Stimulated activated CD4-positive, alpha-beta T cell treated with anti-CD3 and anti-CD28 coated beads, TNF-alpha, amount 100 ng/mL, for 48 hours (primary cell): ENCODE measurements at places on chromosomes 3 and 15.

DNA sequence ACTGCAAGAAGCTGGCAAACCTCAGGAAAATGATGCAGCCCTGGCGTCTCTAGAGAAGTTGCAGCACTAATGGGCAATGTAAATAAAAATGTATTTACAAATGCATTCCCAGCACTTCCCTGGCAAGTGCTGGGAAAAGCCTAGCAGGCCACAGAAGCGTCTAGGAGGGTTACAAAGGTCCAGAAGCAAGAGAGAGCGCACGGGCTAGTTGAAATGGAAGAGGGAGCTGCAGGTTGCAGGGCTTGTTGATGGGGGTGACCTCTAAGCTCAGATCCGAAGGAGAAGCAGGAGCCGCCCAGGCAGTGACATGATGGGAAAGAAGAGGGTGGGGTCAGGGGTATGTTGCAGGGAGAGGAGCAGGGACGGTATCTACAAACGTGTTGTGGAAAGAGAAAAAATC lies 2.7 kb upstream of the KNL1 start:
- DNase-seq = no peak

DNA sequence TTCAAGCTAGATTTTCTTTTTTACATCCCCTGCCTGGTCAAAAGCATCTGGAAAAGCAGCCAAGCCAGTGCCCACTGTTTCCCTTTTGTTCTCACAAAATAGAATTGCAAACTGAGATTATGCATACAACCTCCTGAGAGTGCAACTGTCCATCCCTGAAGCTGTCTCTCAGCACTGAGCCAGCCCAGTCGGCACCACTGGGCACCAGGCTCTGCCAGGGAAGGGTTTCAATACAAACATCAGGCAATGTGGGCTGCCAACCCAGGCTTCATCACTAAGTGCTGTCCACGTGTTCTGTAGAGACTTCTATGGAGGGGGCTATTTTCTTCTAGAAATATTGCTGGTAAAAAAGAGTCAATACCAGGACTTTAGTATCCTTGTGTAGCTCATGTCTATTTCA lies 356.3 kb upstream of the TBL1XR1 start:
- DNase-seq = no peak

- DNase-seq = no peak
These were observed 23.5 kb downstream of the MAGEF1 start for GRCh38 chr3:184688251-184688881.

- no peak for DNase-seq
These were observed 47.5 kb downstream of the FOXL2 start for GRCh38 chr3:138899351-138899991.

DNA sequence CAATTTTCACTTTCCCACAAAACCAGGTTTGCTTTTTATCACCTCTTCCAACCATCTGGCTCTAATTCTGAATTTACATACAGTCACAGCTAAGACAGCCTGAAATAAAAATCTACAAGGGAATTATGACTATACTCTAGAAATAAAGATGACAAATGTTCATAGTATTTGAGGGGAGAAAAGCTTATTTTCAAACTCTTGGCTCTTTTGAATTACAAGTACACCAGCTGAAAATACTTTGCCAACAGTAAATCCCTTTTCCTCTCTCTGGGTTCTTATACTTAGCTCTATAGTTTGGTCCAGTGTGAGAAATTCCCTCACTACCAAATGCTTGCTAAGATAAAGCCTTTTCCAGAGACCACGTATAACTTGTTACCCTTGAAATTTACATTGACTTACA lies 1037.9 kb downstream of the ROBO1 start:
- no peak for DNase-seq

DNA sequence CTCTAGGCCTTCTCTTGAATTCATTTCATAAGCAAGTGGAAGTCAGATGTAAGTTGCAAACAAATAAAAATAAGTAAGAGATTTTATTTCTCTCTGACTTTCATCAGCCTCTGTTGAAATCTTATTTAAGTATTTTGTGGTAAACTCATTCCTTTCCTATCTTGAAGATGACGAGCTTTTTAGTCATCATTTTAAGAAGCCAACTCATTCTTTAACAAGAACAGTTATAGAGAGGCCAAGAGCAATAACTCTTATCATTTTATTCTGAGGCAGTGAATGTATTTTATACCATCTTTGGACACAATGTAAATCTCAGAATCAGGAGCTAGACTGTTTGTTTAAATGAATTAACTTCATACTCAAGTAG lies 147.5 kb upstream of the MBNL1 start:
- DNase-seq = no peak

DNA sequence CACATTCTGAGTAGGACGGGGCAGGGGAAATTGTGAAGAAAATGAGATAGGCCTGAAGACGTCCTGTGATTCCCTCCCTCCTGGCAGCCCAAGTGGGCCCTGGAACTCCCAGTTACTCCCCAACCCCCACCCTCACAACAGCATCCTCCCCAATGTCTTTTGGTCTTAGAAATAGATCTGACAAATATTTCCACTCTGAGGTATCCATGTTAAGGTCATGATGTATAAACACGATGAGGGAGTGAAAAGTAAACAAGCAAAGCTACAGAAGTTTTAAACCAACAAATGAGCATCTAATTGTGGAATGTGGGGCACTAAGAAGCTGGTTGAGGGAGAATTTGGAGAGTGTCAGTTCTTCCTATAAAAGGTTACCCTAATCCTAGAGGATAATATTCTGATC lies 103.7 kb upstream of the AADACL2 start:
- no peak for DNase-seq

DNA sequence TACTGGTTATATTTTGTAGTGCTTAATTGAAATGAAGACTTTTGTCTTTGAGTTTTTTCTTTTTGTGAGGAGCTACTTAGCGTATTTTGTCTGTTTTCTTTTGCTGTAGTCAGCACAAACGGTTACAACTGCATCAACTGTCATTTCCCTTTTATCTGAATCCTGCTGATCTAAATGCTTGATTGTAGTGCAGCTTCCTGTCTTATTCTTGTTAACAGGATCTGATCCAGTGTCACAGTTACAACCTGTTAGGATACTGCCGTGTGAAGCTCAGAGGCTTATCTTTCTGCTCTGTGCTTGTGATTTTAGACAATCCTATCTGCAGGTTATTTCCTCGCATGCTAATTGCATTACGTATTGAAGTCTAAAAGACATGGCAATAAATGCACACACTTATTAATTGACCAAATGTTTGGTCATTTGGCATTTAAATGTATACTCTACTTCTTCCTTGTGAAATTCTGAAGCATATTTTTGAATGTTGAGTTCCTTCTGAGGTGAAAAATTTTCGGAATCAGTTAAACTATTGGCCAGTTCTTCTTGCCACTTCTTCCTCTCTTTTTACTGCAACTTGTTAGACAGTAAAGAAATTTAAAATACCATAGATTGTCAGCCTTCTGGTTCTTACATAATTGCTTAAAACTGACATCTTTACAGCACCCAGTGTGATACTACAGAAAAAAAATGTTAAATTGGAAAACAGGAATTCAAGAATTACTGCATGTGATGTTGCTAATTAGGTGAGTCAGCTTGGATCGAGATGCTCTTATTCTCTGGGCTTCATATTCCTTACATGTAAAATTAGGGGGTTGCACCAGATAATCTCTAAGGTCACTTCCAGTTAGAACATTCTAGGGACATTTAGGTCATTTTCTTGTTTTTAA lies 168.2 kb downstream of the MBNL1 start:
- DNase-seq = no peak

- DNase-seq = peak; percentile 58
These were observed at the start of gene MYO5A for GRCh38 chr15:52528564-52529340. MYO5A (minus strand) TSS chr15:52528880; CDS start chr15:52528806, 74 bp downstream.

GRCh38 chr3:124034016-124034843 lies 42.3 kb upstream of the ROPN1 start:
- no peak for DNase-seq

- no peak for DNase-seq
These were observed 106.0 kb downstream of the LRIG1 start for GRCh38 chr3:66394753-66395249.

GRCh38 chr15:35104526-35105147 lies 19.5 kb upstream of the NANOGP8 start:
- no peak for DNase-seq

DNA sequence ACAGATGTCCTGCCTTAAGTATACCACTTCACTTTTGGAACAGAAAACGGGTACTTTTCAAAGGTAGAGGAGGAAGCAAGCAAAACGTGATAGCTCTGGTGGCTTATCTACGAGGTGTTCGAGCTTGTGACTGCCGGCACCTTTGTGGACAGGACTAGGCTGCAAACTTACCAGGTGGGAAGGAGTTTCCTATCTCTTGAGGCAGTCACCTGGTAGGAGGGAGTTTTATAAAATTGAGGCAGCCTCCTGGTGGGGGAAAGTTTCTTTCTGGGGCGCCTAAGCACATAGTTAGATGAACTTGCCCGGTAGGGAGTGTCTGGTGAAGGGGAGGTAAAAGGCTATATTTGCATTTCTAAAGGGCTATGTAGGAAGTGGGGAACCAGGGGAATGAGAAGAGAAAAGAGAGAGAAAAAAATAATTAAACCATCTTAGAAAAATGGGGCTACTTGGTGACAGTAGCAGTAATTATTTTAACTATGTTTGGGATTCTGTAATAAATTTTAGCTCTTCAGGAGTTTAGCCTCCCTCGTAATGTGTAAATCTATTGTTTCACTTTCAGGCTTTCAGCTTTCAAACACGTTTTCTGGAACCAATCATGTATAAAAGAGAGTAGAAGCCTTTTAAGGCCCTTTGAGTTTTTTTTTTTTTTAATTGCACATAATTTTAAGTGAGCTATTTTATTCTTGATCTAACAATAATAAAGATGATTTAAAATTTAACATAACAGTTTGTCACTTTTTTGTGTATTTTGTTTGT lies 131.0 kb downstream of the IL5RA start:
- DNase-seq = no peak

GRCh38 chr15:24858737-24859601 lies 95.8 kb upstream of the SNRPN start:
- DNase-seq = no peak

DNA sequence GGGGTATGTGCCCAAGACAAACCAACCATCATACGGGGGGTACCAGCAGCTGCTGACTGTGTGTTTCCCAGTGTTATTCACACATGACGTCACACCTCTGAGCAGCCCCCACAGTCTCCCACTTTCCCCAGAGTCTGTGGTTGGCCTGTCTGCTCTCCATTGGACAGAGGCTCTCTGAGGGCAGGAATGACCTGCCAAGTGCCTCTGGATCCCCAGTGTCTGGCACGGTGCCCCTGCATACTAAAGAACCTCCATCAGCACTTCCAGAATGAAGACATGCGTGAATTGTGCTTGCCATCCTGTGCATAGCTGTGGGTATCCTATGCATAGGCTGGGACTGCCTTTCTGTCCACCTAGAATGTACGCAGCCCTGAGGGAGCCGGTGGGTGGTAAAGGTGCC lies 3.5 kb upstream of the CCDC9B start:
- DNase-seq = no peak

DNA sequence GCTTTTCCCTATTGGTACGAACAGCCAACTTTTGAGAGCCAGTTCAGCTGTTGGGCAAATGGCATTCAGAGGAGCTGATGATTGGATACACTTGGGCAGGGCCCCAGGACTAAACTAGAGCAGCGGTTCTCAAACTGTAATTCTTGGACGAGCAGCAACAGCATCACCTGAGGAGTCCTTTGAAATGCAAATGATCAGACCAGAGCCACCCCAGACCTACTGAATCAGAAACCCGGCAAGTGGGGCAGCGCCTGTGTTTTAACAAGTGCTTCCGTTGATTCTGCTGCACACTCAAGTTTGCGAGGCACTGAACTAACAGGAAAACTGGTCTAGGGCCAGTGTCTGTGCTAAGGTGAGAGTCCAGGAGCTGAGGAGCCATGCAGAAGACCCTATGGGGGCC lies 239.7 kb downstream of the UACA start:
- no peak for DNase-seq

DNA sequence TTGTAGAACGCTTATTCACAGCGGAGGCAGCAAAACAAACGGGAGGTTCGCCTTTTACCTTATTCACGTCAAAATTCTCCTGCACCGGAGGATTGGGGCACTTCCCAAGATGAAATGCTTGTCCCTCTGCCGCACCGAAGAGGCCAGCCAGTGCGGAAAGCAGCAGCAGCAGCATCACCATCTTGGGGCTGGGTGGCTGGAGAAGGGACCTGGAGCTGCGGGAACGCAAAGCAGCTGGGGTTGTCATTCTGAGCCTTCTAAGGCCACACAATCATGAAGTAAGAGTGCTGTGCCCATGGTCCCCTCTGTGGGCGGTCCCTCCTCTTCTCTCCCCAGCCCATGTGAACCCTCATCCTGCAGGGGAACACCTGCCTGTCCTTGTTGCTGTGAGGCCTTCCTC lies 4.5 kb downstream of the APOD start:
- DNase-seq = no peak

DNA sequence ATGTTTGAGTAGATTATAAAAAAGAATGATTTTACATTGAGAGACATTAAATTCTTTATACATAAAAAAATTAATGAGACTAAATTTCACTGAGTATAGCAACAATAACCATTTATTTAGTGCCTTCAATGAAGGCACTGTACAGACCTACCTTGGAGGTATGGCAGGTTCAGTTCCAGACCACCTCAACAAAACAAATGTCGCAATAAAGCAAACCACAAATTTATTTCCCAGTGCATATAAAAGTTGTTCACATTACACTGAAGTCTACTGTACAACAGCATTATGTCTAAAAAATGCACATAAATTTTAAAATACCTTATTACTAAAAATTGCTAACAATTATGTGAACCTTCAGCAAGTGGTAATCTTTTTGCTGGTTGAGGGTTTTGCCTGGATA lies 58.8 kb downstream of the SLC24A1 start:
- no peak for DNase-seq

- DNase-seq = no peak
These were observed 58.4 kb downstream of the SLC12A8 start for GRCh38 chr3:125154110-125154509.

- DNase-seq = no peak
These were observed 36.2 kb upstream of the CPNE4 start for GRCh38 chr3:132071043-132071442.

DNA sequence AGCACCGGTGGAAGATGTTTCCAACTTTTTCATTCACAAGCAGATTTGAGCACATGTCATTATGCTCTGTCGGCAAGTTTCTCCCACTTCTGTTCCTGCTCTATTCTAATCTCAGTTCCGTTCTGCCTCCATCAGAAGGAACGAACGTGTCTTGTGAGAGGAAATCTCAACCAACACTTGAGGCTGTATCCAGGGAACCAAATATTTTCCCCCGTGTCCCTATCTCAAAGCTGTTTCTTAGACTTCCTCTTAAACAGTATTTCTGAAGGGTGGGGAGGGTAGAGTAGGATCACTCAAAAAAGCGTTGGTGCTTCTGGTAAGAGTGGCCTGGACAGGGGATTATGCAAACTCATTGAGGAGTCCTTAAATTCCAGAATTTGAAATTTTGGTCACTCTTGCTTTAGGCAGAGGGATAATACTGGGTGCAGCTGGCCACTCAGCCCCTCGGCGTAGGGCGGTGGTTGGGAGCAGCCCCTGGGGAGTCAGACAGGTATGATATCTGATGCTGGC lies 54.9 kb downstream of the FRMD4B start:
- DNase-seq = no peak

GRCh38 chr3:103372031-103372430 lies 937.2 kb downstream of the ZPLD1 start:
- DNase-seq = no peak

GRCh38 chr15:63973212-63974009 lies 72.9 kb downstream of the DAPK2 start:
- no peak for DNase-seq
